ENCODE measurements at places on chromosomes 13 and 19.

- DNase-seq: no peak
These were observed 2.7 kb upstream of the C3 start for GRCh38 chr19:6723108-6723618.

- DNase-seq: no peak
These were observed 13.1 kb upstream of the ADPRHL1 start for GRCh38 chr13:113466383-113466782.

GRCh38 chr19:50313812-50314536 lies 15.2 kb downstream of the KCNC3 start:
- DNase-seq: no peak

- DNase-seq: no peak
These were observed 19.5 kb downstream of the PRKD2 start for GRCh38 chr19:46697204-46697960.

- no peak for DNase-seq
These were observed 31.3 kb upstream of the FGF9 start for GRCh38 chr13:21639561-21639960.

- DNase-seq: no peak
These were observed 2.7 kb upstream of the INAFM1 start for GRCh38 chr19:47271949-47272348.

- no peak for DNase-seq
These were observed 2.3 kb downstream of the TULP2 start for GRCh38 chr19:48896191-48896720.

- no peak for DNase-seq
These were observed 29.9 kb downstream of the ATP7B start for GRCh38 chr13:51981355-51981754.

GRCh38 chr13:77325371-77325980 lies 1.4 kb downstream of the MYCBP2 start:
- no peak for DNase-seq

GRCh38 chr13:76724421-76724820 lies 161.8 kb downstream of the KCTD12 start:
- DNase-seq: no peak
